ENCODE measurements at places on chromosomes 7 and 10. TPM values are rescaled to one million over a fixed set of nuclear protein-coding genes. Genes with fewer than 3 reads are reported as not detected.
A peak's percentile ranks its signal among the peaks of the same experiment; 100 is the strongest.

OR9A4 gene
- not detected for total RNA-seq

GHRHR gene
- total RNA-seq, result not detected

DGKI gene
- total RNA-seq, result 0.41 TPM

OR9A2 gene
- total RNA-seq, result not detected

GPR146 gene
- total RNA-seq, result 4.3 TPM

FAM25C gene
- not detected for total RNA-seq

TDRD1 gene
- not detected for total RNA-seq

HYAL4 gene
- total RNA-seq, result not detected

GRCh38 chr10:1938317-1938716 is 201.0 kb upstream of the ADARB2 start:
- no peak overlapping the region for H3K27ac ChIP-seq
- H3K36me3 ChIP-seq, result no peaks in the 10 kb centered on the region
- DNase-seq, result no peak
- H3K27me3 ChIP-seq, result peaks cover 13% of the 10 kb centered on the region
- H3K4me1 ChIP-seq, result no peaks in the 10 kb centered on the region
- H3K4me3 ChIP-seq, result no peak overlapping the region

- no peak for DNase-seq
- no peaks in the 10 kb centered on the region for H3K36me3 ChIP-seq
- H3K27ac ChIP-seq, result no peak overlapping the region
- no peak overlapping the region for H3K4me3 ChIP-seq
Observed at GRCh38 chr7:7516156-7516555, 19.5 kb downstream of the COL28A1 start.

DNA sequence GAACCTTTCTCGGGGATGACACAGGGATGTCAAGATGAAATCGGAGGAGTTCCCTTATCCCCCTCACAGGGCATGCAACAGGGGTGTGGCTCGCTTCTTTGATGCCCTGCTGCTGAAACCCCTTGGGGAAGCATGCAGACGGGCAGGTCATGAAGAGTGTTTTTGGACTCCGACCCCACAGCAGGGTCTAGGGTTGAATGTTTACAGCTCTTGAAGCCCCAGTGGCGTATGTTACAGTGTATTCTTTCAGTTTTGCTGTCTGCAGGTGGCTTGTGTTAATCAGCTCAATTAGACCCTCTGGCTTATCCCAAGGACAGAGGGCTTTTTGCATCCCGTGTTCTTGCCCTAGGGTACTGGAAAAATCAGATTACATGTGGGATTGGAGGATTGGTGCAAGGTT is 446.5 kb downstream of the LRMDA start:
- H3K4me1 ChIP-seq, result no peaks in the 10 kb centered on the region
- H3K27me3 ChIP-seq, result no peaks in the 10 kb centered on the region
- no peak overlapping the region for H3K27ac ChIP-seq

- DNase-seq, result no peak
- no peak overlapping the region for H3K27ac ChIP-seq
- H3K36me3 ChIP-seq, result no peaks in the 10 kb centered on the region
- H3K4me1 ChIP-seq, result no peaks in the 10 kb centered on the region
Observed at GRCh38 chr10:55813451-55814170, 547.4 kb downstream of the ZWINT start.

DNA sequence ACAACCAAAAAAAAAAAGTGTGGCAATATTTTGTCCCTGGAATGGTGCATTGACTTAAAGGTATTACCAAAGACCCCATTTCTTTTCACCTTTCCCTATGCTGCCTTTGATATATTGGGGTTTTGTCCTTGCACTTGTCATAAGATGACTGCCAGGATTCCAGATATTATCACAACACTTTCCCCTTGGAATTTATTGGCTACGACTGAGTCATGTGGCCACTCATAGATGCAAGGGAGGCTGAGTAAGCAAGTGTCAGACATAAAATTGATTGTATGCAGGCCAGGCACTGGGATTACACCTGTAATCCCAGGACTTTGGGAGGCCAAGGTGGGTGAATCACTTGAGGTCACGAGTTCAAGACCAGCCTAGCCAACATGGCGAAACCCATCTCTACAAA is 83.6 kb downstream of the PPP1R3C start:
- no peak overlapping the region for H3K4me3 ChIP-seq
- no peaks in the 10 kb centered on the region for H3K4me1 ChIP-seq
- no peaks in the 10 kb centered on the region for H3K36me3 ChIP-seq
- no peaks in the 10 kb centered on the region for H3K27me3 ChIP-seq
- DNase-seq, result no peak

DNA sequence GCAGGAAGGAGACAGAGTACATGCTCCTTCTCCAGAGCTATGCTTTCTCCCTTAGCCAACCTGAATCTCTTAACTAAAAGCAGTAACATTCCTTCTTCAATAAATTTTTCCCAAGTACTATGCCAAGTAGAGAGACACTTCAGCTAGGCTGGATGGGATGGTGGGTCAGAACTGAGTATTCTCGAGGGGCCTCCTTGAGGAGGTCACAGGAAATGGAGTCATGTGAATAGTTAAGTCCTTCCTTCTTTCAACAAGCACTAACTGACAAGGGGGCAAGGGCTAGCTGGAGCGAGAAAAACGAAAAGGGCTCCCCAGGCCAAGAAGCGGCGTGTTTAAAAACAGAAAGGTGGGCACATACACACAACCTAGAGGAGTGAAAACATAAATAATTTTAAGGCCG is 5.5 kb downstream of the RSU1 start:
- H3K27ac ChIP-seq, result no peak overlapping the region
- no peaks in the 10 kb centered on the region for H3K27me3 ChIP-seq
- H3K36me3 ChIP-seq, result no peaks in the 10 kb centered on the region
- H3K4me3 ChIP-seq, result no peak overlapping the region

DNA sequence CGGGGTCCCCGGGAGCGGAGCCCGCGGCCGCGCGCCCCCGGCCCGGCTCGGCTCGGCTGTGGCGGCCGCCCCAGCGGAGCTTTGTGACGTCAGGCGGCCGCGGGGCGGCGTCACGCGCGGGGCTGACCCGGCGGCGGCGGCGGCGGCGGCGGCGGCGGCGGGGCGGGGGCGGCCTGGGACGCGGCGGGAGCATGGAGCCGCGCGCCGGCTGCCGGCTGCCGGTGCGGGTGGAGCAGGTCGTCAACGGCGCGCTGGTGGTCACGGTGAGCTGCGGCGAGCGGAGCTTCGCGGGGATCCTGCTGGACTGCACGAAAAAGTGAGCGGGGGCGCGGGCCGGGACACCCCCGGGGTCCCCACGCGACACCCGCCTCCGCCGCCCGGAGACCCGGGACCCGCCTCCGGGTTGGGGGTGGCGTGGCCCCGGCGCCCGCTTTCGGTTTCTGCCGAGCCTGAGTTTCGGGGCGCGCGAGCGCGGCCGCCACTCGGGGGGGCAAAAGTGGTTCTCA is at the start of gene PWWP2B:
PWWP2B (plus strand) TSS at position 165 of the 506 bp plus-strand sequence; CDS start at position 192, 27 bp downstream.
- no peaks in the 10 kb centered on the region for H3K27me3 ChIP-seq
- DNase-seq, result peak; percentile 36
- H3K4me1 ChIP-seq, result peaks cover 37% of the 10 kb centered on the region
- peak within 1 kb of the TSS; percentile 75 for H3K4me3 ChIP-seq

- no peaks in the 10 kb centered on the region for H3K4me1 ChIP-seq
- no peak for DNase-seq
- H3K27ac ChIP-seq, result no peak overlapping the region
Observed at GRCh38 chr10:74855027-74855426, 28.6 kb downstream of the KAT6B start.

- DNase-seq, result no peak
- peaks cover 27% of the 10 kb centered on the region for H3K27me3 ChIP-seq
- no peaks in the 10 kb centered on the region for H3K36me3 ChIP-seq
- no peak overlapping the region for H3K4me3 ChIP-seq
- H3K27ac ChIP-seq, result no peak overlapping the region
Observed at GRCh38 chr7:156650042-156650441, 9.5 kb downstream of the RNF32 start.

DNA sequence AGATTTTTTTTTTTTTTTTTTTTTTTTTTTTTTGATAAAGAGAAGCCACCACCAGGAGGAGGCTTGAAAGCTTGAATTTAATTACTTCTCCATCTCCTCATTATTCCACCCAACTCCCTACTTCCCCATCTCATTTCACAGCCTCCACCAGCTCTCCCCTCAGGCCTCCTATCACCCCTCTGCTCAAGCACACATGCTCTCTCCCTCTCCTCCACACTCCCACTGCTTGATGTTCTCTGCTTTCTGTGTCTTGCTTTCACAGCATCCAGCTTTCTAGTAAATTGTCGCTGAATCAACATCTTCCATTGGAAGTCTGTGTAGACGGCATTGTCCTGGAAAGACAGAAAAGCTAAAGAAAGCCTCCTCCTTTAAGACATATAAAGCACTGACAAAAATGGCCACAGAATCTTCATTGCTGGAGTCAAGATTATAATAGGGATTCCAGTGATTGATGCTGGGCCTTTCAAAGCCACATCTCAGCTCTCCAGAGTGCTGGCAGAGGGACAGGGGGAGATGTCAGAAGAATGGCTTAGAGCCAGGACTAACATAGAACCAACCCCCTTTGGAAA is 58.3 kb downstream of the DOCK4 start:
- DNase-seq, result no peak
- no peaks in the 10 kb centered on the region for H3K36me3 ChIP-seq
- no peak overlapping the region for H3K4me3 ChIP-seq
- H3K27me3 ChIP-seq, result no peaks in the 10 kb centered on the region

- no peak overlapping the region for H3K27ac ChIP-seq
- no peaks in the 10 kb centered on the region for H3K27me3 ChIP-seq
- DNase-seq, result no peak
- no peak overlapping the region for H3K4me3 ChIP-seq
- H3K4me1 ChIP-seq, result no peaks in the 10 kb centered on the region
Observed at GRCh38 chr7:92969061-92969460, 132.7 kb upstream of the CDK6 start.

Measured in PC-9 (cell line).